ENCODE measurements at places on chromosomes 2 and 18.
A peak's percentile ranks its signal among the peaks of the same experiment; 100 is the strongest.

DNA sequence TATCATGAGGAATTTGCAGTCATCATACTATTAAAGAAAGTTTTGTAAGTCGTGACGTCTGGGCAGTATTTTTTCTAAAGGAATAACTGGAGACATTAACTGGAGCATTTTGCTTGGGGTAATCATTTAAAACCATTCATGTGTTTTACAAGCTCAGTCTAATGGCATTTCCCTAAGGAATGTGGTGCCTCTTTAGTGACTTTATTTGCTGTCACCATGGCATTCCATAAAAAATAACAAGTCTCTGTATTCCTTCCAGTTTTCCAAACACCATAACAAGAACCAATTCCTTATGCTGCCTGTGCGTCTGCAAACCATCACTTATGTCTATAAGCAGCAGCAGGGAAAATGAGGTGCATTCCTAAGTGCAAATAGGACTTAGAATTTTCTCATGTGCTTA, 82.8 kb downstream of the EPB41L3 start:
- no peaks in the 10 kb centered on the region for H3K36me3 ChIP-seq
- no peak overlapping the region for H3K4me3 ChIP-seq
- peaks cover 14% of the 10 kb centered on the region for H3K4me1 ChIP-seq
- no peaks in the 10 kb centered on the region for H3K27me3 ChIP-seq

GRCh38 chr2:46298522-46299353, 1.5 kb downstream of the EPAS1 start:
- no peaks in the 10 kb centered on the region for H3K36me3 ChIP-seq
- DNase-seq, result peak; percentile 10
- H3K27me3 ChIP-seq, result peaks cover 96% of the 10 kb centered on the region
- H3K4me1 ChIP-seq, result peaks cover 22% of the 10 kb centered on the region

- H3K36me3 ChIP-seq, result no peaks in the 10 kb centered on the region
- no peaks in the 10 kb centered on the region for H3K27me3 ChIP-seq
- H3K4me1 ChIP-seq, result no peaks in the 10 kb centered on the region
- H3K27ac ChIP-seq, result no peak overlapping the region
These were observed 48.0 kb downstream of the SERPINB8 start for GRCh38 chr18:64017870-64018269.

GRCh38 chr2:219444566-219445091, 10.0 kb downstream of the SPEG start:
- peaks cover 46% of the 10 kb centered on the region for H3K27me3 ChIP-seq
- H3K36me3 ChIP-seq, result no peaks in the 10 kb centered on the region
- peak overlapping the region; percentile 54 for H3K4me3 ChIP-seq
- no peak for DNase-seq
- peaks cover 24% of the 10 kb centered on the region for H3K4me1 ChIP-seq

- H3K27ac ChIP-seq, result peak overlapping the region; percentile 87
- peaks cover 6% of the 10 kb centered on the region for H3K36me3 ChIP-seq
- peak overlapping the region; percentile 79 for H3K4me3 ChIP-seq
- peaks cover 62% of the 10 kb centered on the region for H3K4me1 ChIP-seq
- no peaks in the 10 kb centered on the region for H3K27me3 ChIP-seq
- no peak for DNase-seq
These were observed 389.9 kb downstream of the SOX11 start for GRCh38 chr2:6081955-6082624.
